ENCODE measurements at places on chromosomes 12 and 14. TPM values are rescaled to one million over a fixed set of nuclear protein-coding genes. Genes with fewer than 3 reads are reported as not detected.

OLR1 gene
- polyA plus RNA-seq, result 1.3 TPM

CCDC177 gene
- 0.11 TPM for polyA plus RNA-seq

FAM181A gene
- not detected for polyA plus RNA-seq

HOXC5 gene
- 2.0 TPM for polyA plus RNA-seq

Data from renal cortex interstitium (tissue), 15 donors.